RPMI7951 (cell line): ENCODE measurements at places on chromosomes 16 and 17. TPM values are rescaled to one million over a fixed set of nuclear protein-coding genes. Genes with fewer than 3 reads are reported as not detected.

DNA sequence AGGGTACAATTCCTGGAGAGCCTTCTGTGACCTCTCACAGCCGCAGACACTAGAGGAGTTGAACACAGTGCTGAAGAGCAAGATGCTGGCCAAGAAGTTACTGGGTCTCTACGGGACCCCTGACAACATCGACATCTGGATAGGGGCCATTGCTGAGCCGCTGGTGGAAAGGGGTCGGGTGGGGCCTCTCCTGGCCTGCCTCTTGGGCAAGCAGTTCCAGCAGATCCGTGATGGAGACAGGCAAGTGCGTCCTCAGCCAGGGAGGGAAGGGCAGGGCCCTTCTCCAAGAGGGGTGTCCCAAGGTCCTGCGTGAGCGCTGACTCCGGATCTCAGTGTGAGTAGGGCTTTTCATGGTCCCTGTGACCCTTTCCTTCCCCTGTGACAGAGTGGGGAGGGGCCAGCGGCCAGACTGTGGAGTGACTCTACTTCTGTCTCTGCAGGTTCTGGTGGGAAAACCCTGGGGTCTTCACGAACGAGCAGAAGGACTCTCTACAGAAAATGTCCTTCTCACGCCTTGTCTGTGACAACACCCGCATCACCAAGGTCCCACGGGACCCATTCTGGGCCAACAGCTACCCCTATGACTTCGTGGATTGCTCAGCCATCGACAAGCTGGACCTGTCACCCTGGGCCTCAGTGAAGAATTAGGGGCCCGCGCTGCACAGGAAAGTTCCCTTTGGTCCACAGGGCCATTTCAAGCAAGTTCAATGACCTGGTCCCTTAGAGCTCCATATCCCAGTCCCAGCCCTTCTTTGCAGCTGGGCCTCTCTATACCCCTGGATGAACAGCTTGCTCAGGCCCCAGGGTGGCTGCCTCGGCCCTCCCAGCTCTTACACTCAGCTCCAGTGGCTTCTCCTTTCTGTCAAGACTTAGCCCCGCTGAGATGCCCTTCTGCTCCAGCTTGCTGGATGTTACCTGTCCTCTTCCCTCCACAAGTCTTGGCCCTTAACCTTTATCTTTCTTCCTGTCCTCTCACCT, 13.1 kb downstream of the MPO start:
- no peak for DNase-seq

DNA sequence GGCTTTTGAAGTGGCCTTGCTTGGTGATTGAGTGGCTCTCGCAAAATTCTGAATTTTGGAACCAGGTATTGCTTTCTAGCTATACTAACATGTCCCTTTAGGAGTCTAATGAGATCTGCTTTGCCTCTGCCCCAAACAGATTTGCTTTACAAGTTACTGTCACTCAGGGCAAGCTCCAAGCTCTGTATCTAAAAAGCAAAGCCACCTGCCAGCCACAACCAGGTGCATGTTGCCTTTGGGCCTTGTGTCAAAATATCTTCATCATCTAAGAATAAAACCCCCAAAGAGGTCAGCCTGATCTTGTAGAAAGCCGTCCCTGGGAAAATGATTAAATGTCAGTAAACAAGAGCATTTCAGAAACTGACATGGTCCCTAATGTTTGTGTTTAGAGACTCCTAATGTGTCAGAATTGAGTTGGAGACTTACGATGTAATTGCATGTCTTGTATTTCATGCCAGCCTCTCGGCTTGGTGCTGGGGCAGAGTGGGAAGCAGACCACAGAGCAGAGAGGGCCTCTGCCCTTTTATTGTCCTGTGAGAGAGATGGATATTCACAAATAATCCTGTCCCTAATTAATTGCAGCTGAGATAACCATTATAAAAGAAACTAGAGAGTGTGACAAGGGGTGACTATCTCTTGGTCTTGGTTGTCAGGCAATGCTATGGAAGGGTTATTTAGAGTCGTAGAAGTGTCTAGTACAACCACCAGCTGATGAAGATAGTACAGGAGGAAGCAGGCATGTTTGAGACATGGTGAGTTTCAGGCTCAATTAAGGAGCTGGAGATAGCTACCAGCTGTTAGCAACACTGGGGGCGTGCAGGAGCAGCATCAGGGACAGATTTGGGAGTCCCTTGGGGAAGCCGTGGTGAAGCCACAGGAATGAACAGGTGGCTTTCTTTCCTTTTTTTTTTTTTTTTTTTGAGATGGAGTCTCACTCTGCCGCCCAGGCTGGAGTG, 90.7 kb downstream of the PITPNC1 start:
- DNase-seq = no peak

GRCh38 chr17:65173976-65174683, 37.0 kb downstream of the RGS9 start:
- DNase-seq = no peak

DNA sequence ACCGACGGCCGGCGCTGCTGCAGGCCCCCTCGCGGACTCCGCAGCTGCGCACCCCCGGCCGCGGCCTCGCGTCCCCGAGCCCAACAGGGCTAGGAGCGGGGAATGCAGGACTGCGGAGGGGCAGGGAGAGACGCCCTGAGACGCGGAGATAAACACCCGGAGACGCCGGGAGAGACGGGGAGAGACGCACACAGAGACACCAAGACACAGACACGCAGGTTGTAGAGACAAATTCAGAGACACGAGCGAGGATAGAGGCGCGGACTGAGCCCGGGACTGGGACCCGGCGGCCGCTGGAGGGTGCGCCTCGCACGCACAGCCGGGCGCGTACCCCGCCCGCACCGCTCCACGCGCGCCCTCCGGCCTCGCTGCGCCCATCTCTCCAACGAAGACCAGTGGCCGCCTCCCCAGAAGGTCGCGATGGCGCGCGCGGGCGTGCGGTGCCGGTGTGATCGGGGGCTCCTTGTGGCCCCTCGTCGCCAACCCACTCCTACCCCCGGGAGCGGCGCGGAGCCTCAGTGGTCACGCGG, 902 bp downstream of the STAC2 start:
- DNase-seq = no peak

DNA sequence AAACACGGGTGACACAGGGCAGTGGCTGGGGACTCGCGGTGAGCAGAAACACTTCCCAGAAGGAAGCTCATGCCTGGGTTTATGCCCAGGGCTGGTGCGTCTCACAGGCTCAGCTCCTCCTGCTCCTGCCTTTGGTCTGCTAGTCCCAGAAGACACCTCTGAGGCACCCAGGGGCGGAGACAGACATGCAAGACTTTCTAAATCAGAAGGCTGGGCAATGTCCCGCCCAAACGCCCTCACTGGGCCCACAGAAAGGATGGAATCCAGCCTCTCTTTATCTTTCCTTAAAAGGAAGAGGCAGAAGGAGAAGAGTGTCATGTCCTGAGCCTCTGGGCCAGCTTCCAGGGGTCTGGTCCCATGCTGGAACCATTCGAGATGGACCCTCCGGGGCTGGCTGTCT, 197.7 kb upstream of the RPL38 start:
- DNase-seq = no peak

GRCh38 chr17:79913896-79914812, 74.9 kb upstream of the CBX4 start:
- DNase-seq = no peak

DNA sequence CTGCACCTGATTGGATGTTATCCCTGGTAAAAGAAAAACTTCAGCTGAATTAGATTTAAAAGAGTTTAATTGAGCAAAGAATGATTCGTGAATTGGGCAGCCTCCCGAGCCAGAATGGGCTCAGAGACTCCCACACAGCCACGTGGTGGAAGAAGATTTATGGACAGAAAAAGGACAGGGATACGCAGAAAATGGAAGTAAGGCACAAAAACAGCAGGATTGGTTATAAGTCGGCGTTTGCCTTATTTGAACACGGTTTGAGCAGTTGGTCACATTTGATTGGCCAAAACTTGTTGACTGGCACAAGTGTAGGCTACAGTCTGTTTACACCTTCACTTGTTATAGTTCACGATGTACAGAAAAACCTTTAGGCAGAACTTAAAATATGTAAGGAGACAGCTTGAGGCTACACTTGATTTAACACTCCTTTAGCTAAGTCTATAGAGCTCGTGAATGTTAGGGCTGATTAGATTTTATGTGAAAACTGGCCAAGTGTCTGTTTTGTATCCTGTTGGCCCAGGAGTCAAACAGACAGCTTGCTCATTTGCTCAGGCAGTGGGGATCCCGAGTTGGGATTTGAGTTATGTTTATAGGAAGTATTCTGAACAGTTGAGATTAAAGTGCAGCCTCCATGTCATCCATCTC, 119.5 kb upstream of the SHISA6 start:
- no peak for DNase-seq

GRCh38 chr16:88812513-88813268, 963 bp upstream of the APRT start:
- peak; percentile 51 for DNase-seq

DNA sequence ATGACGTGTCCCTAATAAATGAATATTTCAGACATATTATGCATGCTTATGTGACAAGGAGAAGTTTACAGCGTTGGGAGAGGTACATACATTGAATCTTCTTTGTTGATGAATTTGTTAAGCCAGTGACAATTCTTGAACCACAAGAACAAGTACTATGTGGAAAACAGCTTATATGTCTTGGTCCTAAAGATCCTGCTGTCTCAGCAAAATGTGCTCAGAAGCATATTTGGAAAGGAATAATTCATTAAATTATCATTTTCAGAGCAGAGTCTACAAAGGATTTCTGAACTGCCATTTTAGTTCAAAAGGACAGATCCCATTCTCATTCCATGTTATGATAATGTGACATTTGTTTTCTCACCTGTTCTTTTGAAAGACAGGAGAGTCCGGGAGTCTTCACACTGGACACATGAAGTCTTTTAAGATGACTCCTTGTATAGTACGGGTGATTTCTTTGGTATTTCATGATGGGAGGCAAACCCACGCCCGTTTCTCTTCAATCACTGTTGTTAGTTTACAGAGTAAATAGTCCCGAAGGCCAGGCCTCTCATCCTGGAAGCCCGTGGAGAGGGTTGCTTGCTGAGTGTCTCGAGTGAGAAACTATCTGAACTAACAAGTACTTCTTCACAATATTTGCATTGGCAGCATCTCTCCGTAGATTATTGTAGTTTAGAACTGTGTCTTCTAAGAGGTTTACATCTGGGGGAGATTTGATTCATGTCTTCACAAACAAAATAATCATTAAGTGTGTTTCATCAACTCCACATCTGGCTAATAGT, 26.7 kb downstream of the VPS35L start:
- no peak for DNase-seq

GRCh38 chr17:9513266-9513665, 62.4 kb downstream of the STX8 start:
- no peak for DNase-seq

- no peak for DNase-seq
These were observed 27.1 kb upstream of the FAAP100 start for GRCh38 chr17:81579298-81579697.

The KRTAP3-2 gene
- not detected in 2 replicates for total RNA-seq

The NPIPA5 gene
- 2.0 and 2.4 TPM in 2 replicates for total RNA-seq

The KRT16 gene
- total RNA-seq = 0.72 and 0.88 TPM in 2 replicates

The SAMD14 gene
- 0.10 and 0.24 TPM in 2 replicates for total RNA-seq

The CACNA1G gene
- total RNA-seq = under 0.01 and 0.12 TPM in 2 replicates
